Ascending aorta (tissue), 2 donors: ENCODE measurements at places on chromosomes 5 and 9. TPM values are rescaled to one million over a fixed set of nuclear protein-coding genes. Genes with fewer than 3 reads are reported as not detected.

OTULINL gene
- total RNA-seq = 0.21 TPM

PFN3 gene
- not detected for total RNA-seq

LCN9 gene
- total RNA-seq = not detected

WDR41 gene
- 45.4 TPM for total RNA-seq

POU5F2 gene
- 1.5 TPM for total RNA-seq

PTBP3 gene
- 21.3 TPM for total RNA-seq

SLC4A9 gene
- total RNA-seq = not detected

- H3K4me1 ChIP-seq = no peaks in the 10 kb centered on the region
- H3K27ac ChIP-seq = no peak overlapping the region
- H3K36me3 ChIP-seq = no peaks in the 10 kb centered on the region
- no peak for DNase-seq
- no peaks in the 10 kb centered on the region for H3K27me3 ChIP-seq
- H3K4me3 ChIP-seq = no peak overlapping the region
Measured at GRCh38 chr5:80963521-80963895, 3.3 kb downstream of the RASGRF2 start.

- no peak for DNase-seq
- no peaks in the 10 kb centered on the region for H3K4me1 ChIP-seq
- H3K36me3 ChIP-seq = no peaks in the 10 kb centered on the region
- H3K4me3 ChIP-seq = no peak overlapping the region
- H3K27me3 ChIP-seq = no peaks in the 10 kb centered on the region
Measured at GRCh38 chr9:110351009-110351467, 13.4 kb upstream of the TXNDC8 start.

DNA sequence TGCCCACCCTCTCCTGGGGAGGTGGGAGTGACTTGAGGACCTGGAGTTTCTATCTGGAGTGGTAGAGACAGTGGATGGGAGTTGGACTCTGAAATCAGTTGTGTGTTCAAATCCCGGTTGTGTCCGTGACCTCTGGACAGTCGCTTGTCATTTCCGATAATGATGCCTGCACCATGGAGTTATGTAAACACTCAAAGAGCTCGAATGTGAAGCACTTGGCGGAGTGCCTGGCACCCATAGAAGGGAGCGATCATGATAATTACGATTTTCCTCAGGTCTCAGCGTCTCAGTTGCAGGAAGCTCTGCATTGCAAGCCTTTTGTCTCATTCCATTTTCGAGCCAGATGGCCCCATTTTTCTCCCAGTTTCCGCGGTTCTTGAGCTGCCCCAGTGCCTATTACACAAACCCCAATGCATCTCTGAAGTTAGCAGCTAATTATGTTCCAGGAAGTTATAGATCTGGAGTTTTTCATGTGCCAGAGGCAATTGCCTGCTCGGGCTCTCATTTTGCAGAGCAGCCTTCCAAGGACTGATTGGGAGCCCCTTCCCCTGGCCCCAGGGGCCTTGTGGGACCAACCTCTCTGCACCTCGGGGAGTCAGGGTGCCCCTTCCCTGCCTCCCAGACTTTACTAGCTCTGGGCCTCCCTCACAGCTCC is 175.5 kb upstream of the MVB12B start:
- no peaks in the 10 kb centered on the region for H3K27me3 ChIP-seq
- H3K4me1 ChIP-seq = no peaks in the 10 kb centered on the region
- no peak overlapping the region for H3K4me3 ChIP-seq

GRCh38 chr9:121902461-121903135 is 190.5 kb downstream of the TTLL11 start:
- H3K36me3 ChIP-seq = no peaks in the 10 kb centered on the region
- no peak overlapping the region for H3K4me3 ChIP-seq

DNA sequence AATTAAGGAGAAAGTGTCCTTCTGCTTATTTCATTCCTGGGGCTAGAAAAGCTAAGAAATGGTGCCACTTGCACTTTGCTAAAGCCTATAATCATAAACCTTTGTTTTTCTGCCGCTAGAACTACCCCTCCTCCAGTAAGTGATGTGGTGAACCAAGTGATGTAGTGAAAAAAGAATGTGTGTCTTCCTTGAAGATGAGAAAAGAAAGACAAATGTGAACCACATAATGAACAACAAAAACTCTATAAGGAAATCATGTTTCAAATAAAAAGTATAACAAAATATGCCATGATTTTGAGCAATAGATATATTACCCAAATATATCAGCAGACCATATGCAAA is 179.0 kb upstream of the SGCD start:
- no peak overlapping the region for H3K27ac ChIP-seq
- no peak overlapping the region for H3K4me3 ChIP-seq
- DNase-seq = no peak
- no peaks in the 10 kb centered on the region for H3K27me3 ChIP-seq
- H3K4me1 ChIP-seq = no peaks in the 10 kb centered on the region

DNA sequence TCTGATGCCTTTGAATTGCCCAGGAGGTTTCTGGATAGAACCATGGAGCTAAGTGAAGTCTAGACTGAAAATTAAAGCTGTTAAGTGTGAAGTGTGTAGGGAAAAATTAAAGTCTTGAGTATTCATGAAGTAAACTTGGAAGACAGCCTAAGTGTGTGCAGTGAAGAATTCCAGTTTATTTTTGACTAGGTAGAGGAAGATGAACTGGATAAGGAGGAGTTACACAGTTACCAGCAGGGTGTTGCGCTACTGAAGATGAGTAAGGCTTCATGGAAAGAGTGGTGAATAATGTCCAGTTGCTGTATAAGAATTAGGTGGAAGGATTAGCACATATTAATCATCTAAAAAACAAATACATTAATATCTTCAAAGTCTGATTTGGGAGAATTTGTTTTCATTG is 5.7 kb upstream of the CHD1 start:
- DNase-seq = no peak
- no peaks in the 10 kb centered on the region for H3K27me3 ChIP-seq
- peak overlapping the region; percentile 0 for H3K27ac ChIP-seq

- H3K27ac ChIP-seq = no peak overlapping the region
- H3K36me3 ChIP-seq = peaks cover 40% of the 10 kb centered on the region
- H3K4me3 ChIP-seq = no peak overlapping the region
- DNase-seq = no peak
Measured at GRCh38 chr9:70315389-70315788, 56.6 kb downstream of the SMC5 start.

- no peaks in the 10 kb centered on the region for H3K36me3 ChIP-seq
- no peak overlapping the region for H3K27ac ChIP-seq
- DNase-seq = no peak
- H3K4me1 ChIP-seq = no peaks in the 10 kb centered on the region
- H3K4me3 ChIP-seq = no peak overlapping the region
Measured at GRCh38 chr5:57072218-57072892, 101.5 kb upstream of the GPBP1 start.

DNA sequence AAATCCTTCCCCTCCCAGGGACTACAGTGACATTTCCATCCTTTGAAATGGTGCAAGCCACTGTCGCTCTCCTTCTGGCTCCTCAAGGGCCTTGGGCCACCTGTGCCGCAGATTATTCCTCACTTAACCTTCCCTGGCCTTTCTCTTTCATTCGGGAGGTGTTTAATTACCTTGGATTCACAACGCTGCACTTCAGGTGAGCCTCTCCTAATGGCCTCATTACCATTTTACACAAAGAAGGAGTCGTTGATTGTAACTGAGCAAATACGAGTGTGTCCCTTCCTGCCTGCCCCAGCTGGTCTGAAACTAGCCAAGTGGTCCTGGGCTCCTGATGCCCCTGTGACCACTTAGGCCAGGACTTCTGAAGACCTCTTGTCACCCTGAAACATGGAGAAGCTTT is 205.0 kb downstream of the CRB2 start:
- H3K4me3 ChIP-seq = no peak overlapping the region
- no peaks in the 10 kb centered on the region for H3K4me1 ChIP-seq
- no peaks in the 10 kb centered on the region for H3K27me3 ChIP-seq

- no peaks in the 10 kb centered on the region for H3K36me3 ChIP-seq
- H3K4me3 ChIP-seq = no peak overlapping the region
- no peaks in the 10 kb centered on the region for H3K27me3 ChIP-seq
- no peak overlapping the region for H3K27ac ChIP-seq
- H3K4me1 ChIP-seq = no peaks in the 10 kb centered on the region
Measured at GRCh38 chr5:93322974-93323860, 257.8 kb downstream of the NR2F1-AS1 start.
